Stimulated activated CD8-positive, alpha-beta memory T cell treated with anti-CD3 and anti-CD28 coated beads, Interleukin-4, amount 100 ng/mL, for 1 hour (primary cell): ENCODE measurements at places on chromosomes 7 and 10.

DNA sequence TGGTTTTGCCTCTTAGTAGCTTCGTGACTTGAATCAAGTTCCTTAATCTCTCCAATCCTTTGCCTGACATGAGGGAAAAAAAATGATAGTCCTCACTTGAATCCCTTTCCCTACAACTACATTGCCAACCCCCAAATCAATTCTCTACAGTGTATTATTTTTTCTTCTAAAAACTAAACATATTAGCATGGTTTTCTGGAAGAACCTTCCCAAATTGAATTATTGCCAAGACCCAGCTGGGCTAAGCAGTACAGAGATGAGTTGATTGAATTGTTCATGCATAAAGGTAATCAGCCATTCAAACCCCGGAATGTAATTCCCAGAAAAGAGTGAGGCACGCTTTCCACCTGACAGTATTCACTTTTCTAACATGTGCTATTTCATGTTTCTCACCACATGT is 155.6 kb upstream of the AGR3 start:
- no peak for DNase-seq

GRCh38 chr10:130962240-130963051 is 349.1 kb downstream of the TCERG1L start:
- no peak for DNase-seq

- DNase-seq, result no peak
These were observed 40.4 kb downstream of the HDAC9 start for GRCh38 chr7:18535810-18536415.

DNA sequence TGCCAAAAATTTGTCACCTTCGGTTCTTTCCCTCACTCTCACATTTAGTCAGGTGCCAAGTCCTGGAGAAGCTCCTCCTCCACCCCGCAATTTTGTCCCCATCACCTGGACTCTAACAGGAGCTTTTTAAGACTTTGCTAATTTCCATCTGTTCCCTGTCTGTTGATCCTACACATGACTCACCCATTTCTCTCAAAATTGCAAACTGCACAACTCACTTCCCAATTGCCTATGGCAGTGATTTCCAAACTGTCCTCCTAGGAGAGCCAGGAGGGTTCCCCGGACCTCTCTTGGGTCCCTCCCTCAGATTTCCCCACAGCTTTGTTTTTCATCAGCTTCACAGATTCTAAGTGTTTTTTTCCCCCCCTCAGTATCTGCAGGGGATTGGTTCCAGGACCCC is 120.3 kb downstream of the WNT2 start:
- no peak for DNase-seq

DNA sequence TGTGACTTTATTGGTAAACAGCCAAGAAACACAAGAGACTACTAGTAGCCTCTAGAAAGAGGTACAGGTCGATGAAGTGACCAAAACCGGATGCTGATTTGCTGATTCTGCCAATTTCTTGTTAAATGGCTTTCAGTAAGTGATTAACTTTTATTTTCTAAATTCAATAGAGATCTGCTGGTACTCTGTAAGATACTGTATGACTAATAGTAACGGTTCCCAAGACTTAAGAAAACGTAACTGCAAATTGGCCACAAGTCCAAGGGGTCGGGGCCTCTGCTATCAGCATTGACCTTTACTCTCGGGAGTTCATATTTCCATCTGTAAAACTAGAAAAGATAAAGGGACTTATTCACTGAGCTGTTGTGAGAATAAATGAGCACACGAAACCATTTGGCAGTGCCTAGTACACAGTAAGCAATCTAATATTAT is 1.4 kb downstream of the FAM3C start:
- no peak for DNase-seq

- no peak for DNase-seq
These were observed 21.7 kb downstream of the PAPOLB start for GRCh38 chr7:4840079-4840501.

GRCh38 chr10:63268149-63268797 is 135.1 kb downstream of the NRBF2 start:
- no peak for DNase-seq
